ENCODE measurements at places on chromosomes 2 and 18.

- DNase-seq, result no peak
Measured at GRCh38 chr2:103512442-103512841, 750.6 kb downstream of the TMEM182 start.

DNA sequence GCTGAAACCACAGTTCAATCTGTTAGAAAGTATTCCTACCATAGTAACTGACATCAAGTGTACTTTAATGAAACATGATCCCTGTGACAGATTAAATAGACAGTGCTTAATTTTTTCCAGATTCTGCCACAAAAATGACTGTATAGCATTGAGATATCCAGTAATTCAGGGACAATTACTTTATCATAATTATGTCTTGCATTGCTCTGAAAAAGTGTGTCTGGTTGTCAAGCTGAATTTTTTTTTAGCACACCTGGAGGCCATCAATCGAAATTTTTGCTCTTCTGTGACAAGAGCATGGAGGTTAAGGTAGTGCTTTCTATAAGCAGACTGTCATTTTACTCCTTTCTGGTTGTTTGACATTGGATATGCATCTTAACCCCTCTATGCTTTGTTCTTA, 1083.8 kb upstream of the NRXN1 start:
- no peak for DNase-seq

GRCh38 chr2:96105994-96106715, 10.2 kb downstream of the ADRA2B start:
- no peak for DNase-seq

DNA sequence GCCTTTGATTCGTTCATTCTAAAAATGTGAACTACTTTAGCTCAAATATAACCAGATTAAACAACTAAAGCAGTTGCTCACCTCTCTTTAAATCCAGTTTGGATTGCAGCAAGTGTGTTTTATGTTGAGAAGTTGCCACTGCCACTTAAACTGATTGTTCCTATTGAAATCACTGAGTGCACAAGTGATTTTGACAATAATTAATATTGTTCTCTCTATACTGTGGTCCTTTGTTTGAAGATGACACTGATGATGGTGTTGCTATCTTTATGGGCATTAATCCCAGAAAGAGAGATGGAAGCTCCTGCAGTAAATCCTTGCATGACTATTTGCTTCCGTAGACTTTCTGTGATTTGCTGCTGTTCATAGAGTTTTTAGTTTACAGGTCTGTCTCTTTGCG, 251.4 kb upstream of the ZEB2 start:
- DNase-seq, result no peak

DNA sequence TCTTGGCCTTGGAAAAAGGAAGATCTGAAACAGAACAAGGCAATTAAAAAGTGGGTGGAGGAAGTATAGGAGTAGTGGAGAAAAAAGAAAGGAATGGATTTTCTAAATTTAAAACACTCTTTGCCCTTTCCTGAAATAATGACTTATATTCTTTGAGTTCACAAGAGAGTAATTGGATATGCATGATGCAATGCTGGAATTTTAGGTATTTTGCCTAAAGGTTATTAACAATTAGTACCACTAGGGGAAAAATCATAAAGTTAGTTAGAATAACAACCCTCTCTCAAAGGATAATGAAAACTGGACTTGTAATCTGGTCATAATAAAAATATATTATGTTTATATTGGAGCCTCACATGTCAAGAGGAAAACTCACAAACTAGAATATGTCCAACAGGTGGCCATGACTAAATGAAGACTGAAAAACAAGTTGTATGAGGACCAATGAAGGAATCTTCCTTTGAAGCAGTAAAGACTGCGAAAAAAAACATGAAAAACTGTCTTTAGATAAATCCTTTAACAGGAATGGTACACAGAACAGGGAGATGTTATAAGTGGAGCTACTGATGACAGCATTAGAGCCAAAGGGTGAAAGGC, 281.8 kb downstream of the NCKAP5 start:
- no peak for DNase-seq

DNA sequence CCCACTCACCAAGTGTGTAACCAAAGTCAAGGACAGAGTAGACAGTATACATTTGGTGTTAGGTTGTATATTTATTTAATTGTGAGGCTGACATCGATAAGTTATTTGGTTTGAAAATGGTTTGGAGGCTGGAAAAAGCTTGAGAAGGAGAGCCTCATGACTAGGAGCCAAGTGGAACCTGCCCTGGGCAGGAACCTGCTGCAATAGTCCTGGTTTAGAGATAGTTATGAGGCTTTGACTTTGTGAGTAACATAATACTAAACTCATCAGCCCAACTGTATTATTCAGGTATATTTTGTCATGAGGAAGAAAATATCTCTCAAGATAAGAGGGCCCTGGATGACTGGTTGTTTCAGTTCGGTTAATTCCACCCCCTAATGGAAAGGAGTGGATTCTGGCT, 234.3 kb upstream of the CYRIA start:
- no peak for DNase-seq

DNA sequence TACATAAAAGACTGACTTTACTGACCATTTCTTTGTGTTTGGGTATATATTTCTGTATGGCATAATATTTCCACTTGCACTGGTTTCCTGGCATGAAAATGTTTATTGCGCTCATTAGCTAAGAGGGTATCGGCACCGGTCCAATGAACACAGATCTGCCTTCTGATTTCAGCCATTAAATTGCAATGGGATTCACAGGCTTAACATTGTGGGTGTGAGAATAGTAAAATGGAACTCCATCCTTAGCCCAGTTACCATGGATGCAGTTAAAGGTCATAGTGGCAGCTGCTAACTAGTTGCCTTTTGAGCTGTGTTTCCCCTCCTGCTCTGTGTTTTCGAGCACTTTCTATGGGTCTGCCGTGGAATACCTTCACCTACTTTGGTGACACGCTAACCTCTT, 352.6 kb upstream of the POU3F3 start:
- no peak for DNase-seq

DNA sequence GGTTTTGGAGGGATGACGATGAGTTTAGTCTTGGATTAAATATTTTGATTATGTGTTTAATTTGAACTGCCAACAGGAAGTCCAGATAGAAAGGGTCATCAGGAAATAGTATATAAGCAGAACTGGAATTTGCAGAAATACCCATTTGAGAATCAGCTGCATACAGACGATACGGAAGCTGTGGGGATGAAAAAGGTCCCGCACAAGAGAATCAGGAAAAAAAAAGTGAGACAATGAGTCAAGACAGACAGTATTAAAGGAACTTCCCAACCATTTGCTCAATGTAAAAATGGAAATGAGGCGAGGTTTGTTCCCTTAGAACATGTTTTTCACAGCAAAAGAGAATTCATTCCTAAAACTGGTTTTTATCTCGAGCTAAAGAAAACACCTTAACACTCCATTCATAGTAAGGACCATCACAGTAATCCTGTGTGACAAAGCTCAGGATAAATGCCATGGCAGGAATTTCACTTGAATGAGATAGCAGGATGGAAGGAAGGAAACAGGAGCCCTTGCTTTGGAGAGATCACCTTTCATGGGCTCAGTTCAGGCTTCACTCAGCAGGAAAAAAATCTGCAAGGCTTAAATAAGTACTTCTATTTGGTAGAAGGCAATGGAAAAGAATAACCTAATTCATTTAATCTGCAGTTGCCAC, 29.3 kb downstream of the BCL2 start:
- DNase-seq, result no peak

DNA sequence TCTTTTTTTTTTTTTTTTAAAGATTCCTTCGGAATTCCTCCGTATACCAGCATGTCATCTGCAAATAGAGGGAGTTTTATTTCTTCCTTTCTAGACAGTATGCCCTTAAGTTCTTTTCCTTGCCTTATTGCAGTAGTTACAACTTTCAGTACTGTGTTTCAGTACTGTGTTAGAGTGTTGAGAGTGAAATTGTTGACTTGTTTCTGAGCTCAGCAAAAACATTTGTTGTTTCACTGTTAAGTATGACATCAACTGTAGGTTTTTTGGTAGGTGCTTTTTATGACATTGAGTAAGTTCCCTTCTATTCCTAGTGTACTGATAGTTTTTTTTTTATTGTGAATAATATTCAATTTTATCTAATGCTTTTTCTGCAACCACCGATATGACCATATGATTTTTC, 43.9 kb downstream of the ACVR2A start:
- no peak for DNase-seq

DNA sequence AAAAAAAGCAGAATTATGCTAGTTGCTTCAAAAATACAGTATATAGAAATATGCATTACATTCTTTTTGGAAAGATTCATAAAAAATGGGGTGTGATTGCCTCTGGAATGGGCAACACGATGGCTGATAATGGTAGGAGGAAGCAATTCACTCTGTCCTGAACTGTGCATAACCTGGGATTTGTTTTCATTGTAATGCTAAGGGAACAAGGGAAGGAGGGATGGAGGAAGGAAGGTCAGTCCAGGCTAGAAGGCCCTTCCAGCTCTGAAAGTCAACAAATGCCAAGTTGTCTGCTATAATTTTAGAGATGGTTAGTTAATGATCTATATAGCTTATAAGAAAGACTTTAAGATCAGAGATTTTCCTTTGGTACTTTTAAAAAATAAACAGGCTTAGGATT, 40.8 kb downstream of the BUB1 start:
- DNase-seq, result no peak

- DNase-seq, result no peak
Measured at GRCh38 chr2:102045697-102046096, 53.9 kb downstream of the IL1R2 start.

DNA sequence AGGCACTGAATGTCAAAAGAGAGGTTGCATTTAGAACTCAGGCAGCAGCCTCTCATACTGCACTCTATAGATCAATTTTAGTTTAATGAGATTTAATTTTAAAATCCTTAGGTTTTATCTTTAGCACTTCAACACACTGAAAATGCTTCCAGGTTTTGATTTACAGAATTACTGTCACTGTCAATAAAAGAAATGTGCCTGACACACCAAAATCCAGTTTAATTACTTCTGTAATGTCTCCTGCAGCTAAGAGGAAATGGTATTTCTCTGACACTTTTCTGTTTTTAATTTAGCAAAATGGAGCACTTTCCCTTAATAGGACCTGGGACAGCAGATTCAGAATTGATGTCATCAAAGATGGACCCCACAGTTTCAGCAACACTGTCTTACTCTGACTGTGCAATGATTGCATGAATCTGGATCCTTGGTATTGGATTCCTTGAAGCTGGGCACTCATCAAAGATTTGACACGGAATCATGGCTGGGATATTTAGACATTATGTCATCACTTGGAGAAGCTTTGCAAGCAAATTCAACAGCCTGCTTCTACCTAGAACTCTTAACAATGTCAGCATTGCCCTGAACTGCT, 576.5 kb downstream of the NRXN1 start:
- no peak for DNase-seq

GRCh38 chr2:68250652-68251186, 1.6 kb downstream of the PPP3R1 start:
- no peak for DNase-seq
